ENCODE measurements at places on chromosomes 5 and 9.

DNA sequence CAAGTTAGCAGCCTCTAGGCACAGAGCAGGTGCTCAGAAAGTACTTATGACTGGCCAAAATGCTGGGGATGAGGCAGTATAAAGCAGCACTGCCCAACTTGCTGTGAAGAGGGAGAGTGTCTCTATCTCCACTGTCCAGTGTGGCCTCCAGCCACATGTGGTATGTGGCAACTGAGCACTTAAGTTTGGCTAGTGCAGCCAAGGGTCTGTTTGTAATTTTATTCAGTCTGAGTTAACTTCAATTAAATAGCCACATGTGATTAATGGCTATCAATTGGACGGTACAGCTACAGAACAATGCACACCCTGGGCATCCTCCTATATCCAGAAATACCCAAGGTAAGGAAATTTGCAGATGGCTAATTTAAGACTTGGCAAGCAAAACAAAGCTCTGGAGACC, 26.9 kb downstream of the ROR2 start:
- no peak for DNase-seq

- no peak for DNase-seq
Observed at GRCh38 chr9:4211806-4212205, 88.1 kb downstream of the GLIS3 start.

DNA sequence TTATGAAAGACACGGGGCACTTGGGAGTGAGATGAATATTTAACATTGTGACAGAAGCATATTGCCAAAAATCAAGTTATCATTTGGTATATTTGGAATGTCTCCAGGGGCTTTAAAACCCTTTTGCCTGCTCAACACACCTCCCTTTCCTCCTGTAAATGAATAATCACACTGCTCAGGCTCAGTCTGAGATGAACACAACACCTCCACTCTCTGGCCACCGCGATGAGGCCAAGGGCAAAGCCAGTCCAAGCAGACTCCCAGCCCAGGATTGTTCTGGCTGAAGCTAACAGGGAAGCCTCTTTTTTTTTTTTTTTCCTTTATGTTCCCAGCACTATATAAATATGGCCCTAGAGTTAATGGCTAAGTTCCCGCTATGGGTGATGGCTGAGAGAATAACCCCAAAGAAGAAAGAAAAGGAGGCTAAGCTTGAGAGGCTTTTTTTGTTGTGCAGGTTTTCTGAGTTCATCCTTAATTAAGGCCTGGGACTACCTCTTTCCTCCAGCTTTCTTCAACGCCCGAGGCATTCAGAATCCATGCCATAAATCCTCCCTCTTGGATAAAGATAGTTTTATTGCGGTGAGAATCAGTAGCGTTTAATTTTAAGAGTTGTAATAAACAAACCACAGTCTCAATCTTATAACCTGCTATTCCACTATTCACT, 10.5 kb upstream of the ERAP1 start:
- DNase-seq: no peak

GRCh38 chr9:114619191-114619761, 8.2 kb downstream of the TMEM268 start:
- DNase-seq: no peak

DNA sequence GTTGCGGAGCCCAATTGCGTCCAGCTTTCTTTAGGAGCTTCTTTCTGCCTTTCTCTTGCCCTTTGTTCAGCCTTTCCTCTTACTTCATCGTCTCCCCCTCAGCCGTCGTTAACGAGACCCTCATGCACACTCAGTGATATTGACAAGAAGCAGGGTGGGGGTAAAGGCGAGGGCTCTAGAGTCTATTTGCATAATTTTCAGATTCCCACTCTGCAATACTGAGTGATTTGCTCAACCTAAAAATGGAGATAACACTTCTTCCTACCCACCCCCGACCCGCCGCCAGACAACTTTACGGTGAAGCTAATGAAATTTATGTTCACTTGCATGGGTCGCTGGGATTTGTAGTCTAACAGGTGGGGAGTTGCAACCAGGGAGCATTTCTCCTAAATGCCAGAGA, 1.3 kb upstream of the TBC1D2 start:
- DNase-seq: no peak

- DNase-seq: peak; percentile 18
Observed at GRCh38 chr5:138032028-138032571, 779 bp downstream of the FAM13B start.

GRCh38 chr9:5624655-5625054, 4.3 kb upstream of the RIC1 start:
- no peak for DNase-seq

GRCh38 chr9:116288658-116289057, 135.1 kb downstream of the PAPPA start:
- DNase-seq: no peak

- DNase-seq: no peak
Observed at GRCh38 chr5:149267241-149267973, 4.3 kb upstream of the AFAP1L1 start.

- no peak for DNase-seq
Observed at GRCh38 chr5:94969174-94969573, 315.7 kb downstream of the MCTP1 start.

- no peak for DNase-seq
Observed at GRCh38 chr9:133819923-133820322, 81.8 kb upstream of the SARDH start.

GRCh38 chr5:164722702-164723101, 1217.3 kb downstream of the MAT2B start:
- no peak for DNase-seq

GRCh38 chr5:138148811-138149210, 9.6 kb upstream of the NME5 start:
- DNase-seq: no peak

GRCh38 chr5:159027504-159027903, 72.2 kb downstream of the EBF1 start:
- no peak for DNase-seq

DNA sequence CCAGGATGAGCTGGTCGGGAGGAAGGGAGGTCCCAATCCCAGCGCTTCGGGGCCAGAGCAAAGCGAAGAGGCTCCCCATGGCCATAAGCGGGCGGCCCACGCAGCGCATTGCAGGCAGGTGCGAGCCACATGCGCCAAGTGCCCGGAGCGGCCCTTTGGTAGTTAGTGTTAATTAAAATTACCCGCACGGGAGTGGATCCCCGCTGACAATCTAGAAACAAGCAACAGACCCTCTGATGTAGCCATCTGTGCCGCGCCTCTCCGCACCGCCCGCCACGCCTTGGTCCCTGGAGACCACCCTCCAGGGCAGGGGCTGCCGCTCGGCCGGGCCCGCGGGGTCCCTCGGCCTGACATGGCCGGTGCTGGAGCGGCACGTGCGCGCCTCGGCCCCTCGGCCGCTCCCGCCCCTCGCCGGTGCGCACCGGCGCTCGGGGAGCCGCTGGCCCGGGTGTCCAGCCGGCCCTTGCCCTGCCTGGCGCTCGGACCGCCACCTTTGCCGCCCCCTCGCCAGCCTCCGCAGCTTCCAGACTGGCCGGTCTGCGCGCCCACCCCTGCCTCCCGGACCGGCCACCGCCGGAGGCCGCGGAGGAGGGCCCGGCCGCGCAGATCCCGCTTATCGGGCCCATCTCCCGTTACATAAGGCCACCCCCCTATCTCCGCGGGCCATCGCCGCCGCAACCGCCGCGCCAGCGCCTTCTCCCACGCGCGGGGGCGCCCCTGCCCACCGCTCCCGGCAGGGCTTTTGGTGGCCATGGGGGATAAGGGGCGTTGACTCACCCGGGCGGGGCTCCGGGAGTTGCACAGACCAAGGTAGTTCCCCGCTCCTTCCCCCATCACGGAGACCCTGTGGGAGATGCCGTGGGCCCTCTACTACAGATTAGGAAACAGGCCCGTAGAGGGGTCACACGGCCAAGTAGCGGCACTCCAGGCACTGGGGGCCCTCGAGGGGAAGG, 1.9 kb upstream of the IL13 start:
- no peak for DNase-seq

- DNase-seq: no peak
Observed at GRCh38 chr5:35377653-35378052, 147.4 kb upstream of the PRLR start.

GRCh38 chr5:132962429-132963021, 909 bp downstream of the AFF4 start:
- no peak for DNase-seq

DNA sequence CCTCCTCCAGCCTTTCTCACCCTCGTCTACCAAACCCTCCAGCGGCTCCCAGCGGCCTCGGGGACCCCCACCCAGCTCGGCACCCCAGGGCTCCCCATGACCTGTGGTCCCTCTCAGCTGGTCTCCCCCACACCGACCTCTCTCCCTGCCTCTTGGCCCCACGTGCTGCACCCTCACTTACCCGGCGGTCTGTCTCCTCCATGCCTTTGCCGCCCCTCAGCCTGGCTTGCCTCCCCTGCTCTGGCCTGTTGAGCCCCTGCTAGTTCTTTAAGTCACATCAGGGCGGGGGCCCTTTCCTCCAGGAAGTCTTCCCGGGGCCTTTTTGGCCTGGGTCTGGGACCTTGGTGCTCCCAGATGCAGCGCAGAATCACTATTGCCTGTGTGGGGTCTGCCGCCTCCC, 81.5 kb downstream of the LMX1B start:
- no peak for DNase-seq

DNA sequence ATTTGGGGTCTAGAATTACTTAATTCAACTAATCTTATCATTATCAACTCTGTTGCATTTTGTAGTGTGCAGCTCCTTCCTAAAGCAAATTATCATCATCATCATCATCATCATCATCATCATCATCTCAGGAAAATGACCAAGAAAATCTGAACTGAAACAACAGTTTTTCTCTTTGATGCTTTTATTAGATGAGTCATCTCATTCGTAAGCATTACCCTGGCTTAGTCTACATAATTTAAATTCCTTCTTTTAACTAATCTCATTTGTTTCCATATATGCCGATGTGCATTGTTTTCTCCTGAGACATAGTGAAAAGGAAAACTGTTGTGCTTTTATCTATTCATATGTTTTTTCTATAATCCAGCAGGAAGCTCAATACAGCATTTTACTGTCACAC, 173.0 kb upstream of the PDE4D start:
- no peak for DNase-seq

- no peak for DNase-seq
Observed at GRCh38 chr9:89835666-89836065, 230.9 kb downstream of the GADD45G start.

Measured in stimulated activated CD8-positive, alpha-beta memory T cell treated with anti-CD3 and anti-CD28 coated beads, Interleukin-7, amount 100 ng/mL, for 1 hour (primary cell).